ENCODE measurements at places on chromosomes 13 and 19. TPM values are rescaled to one million over a fixed set of nuclear protein-coding genes. Genes with fewer than 3 reads are reported as not detected.

- no peak for DNase-seq
These were observed 4.7 kb upstream of the GNA15 start for GRCh38 chr19:3131168-3131567.

- DNase-seq, result no peak
These were observed 155.6 kb upstream of the IRS2 start for GRCh38 chr13:109941951-109942350.

ZBTB32 gene
- not detected for polyA plus RNA-seq

DNA sequence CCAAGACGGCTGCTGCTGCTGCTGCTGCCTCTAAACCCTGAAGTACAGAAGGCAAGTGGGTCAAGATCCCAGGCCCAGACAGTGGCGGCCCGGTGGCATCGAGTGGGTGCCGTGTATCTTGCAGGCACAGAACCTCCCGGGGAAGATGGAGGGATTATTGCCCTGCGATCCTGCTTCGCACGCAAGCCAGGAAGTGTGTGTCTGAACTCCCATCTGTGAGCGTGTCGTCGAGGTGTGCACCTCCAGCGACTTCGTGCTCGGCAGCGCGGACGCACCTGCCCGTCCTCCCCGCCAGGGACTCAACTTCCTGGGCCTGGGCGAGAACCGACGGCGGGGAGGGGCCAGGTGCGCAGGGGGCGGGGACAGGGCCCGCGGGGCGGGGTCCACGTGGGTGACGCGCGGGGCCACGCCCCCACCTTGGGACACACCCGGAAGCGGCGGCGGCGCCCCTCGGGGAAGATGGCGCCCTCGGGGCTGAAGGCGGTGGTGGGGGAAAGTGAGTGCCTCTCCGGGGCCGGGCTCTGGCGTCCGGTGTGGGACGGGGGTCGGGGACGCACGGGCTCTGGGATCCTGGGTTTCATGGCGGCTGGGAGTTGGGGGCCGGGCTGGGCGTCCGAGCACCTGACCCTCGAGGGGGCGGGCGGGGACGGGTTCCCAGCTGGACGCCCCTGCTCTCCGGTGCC, at the start of gene STXBP2:
Gene STXBP2 (plus strand): TSS at position 420 of the 683 bp plus-strand sequence. CDS start 40 bp downstream, at position 460.
- peak; percentile 34 for DNase-seq

- peak; percentile 74 for DNase-seq
These were observed 1.3 kb downstream of the NECTIN2 start for GRCh38 chr19:44847144-44848035.

DNA sequence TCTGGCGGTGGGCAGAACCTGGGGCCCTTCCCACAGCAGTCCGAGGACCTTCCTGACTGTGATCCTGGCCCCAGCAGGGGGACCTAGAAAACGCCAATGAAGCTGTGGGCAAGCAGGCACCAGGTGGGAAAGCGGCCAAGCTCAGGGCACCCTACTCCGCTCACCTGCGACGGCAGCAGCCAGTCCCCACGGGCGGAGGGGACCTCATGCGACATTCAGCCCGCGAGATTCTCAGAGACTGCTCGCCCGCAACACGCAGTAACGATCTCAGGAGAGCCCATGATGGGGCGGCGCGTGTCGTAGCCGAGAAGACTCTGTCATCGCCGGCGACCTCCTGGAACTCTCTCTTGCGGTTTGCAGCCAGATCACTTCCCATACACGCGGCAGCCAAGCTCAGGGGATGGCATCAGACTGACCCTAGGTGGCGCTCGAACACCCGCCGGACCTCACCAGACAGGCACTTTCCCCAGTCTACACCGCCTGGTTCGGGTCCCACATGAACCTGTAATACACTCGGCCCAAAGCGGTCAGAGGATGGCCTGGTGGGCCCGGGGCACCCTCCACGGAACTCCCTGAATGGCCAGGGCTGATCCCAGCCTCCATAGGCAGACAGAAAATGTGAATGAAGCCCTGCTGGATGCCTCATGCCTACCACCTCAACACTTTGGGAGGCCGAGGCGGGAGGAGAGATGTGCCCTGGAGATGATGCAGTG, 26.5 kb downstream of the MAN2B1 start:
- peak; percentile 69 for DNase-seq

GRCh38 chr13:33366469-33367062, 81.0 kb upstream of the STARD13 start:
- DNase-seq, result no peak

TLE6 gene
- 2.1 TPM for polyA plus RNA-seq

RUBCNL gene
- polyA plus RNA-seq, result not detected

GRCh38 chr13:40502236-40502635, 164.2 kb downstream of the FOXO1 start:
- DNase-seq, result no peak

DNA sequence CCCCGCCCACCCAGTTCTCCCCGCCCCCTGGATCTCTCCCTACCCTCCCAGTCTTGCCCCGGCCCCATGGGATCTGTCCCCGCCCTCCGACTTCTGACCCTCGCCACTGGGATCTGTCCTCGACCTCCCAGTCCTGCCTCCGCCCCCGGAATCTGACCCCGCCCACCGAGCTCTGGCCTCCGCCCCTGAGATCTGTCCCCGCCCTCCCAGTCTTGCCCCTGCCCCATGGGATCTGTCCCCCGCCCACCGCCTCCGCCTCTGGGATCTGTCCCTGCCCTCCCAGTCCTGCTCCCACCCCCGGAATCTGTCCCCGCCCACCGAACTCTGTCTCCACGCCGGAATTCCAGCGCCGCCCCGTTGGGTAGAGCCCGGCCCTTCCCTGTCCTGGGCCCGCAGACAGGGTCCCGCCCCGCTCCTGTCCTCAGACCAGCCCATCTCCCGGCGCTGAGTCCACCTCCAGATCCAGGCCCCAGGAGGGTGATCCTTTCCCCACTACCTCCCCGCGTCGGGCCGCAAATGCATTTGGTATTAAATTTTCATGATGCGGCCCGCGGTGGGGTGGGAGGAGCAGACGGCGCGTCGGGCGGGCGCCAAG, 1.5 kb upstream of the SLC17A7 start:
- DNase-seq, result peak; percentile 83

DNA sequence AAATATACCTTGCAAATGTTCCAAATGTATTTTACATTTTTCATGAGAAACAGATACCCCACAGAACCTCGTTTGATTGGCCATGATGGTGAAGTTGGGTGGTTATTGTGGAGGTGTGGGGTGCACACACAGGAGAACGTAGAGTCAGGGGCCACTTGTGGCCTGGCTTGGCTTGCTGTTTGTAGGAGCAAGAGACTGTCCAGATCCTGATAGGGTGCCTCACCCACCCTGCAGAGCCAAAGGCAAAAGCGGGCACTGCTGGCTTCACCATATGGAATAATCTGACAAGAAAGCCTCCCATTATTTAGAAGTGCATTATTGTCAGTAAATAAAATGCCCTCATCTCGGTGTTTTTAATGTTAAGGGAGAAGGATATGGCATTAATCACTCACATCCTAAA, 330.2 kb downstream of the TEX29 start:
- no peak for DNase-seq

DNA sequence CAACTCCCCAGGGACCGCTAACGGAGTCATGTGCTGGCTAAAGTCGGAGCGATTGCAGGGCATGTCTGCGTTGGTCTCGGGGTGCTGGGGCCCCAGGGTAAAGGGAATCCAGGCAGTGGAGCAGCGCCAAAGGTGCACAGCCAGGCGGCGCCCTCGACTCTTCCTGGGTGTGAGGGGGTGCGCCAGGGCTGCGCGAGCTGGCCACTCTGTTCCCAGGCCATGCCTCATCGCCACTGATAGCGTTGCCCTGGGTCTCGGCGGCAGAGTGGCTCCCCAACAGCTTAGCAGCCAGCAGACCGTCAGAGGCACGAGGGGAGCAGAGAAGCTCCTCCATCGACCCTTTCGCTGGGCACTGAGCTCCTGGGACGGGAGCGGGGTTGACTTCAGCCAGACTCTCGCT, 152.7 kb downstream of the B3GLCT start:
- no peak for DNase-seq

DNA sequence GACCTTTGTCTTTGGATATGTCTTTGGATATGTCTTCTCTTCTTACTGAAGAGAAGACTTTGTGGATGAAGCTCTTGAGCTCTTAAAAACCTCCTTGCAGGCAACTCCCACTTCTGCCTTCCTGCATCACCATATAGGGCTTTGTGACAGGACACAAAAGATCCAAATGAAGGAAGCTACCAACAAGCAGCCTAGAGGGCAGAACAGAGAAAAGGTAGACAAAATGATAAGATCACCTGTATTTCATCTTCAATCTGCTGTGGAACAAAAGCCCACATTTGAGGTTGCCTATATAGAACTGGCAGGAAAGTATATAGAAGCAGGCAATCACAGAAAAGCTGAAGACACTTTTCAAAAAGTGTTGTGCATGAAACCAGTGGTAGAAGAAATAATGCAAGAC, 42.5 kb downstream of the N4BP2L1 start:
- no peak for DNase-seq

EBI3 gene
- 1.8 TPM for polyA plus RNA-seq

DNA sequence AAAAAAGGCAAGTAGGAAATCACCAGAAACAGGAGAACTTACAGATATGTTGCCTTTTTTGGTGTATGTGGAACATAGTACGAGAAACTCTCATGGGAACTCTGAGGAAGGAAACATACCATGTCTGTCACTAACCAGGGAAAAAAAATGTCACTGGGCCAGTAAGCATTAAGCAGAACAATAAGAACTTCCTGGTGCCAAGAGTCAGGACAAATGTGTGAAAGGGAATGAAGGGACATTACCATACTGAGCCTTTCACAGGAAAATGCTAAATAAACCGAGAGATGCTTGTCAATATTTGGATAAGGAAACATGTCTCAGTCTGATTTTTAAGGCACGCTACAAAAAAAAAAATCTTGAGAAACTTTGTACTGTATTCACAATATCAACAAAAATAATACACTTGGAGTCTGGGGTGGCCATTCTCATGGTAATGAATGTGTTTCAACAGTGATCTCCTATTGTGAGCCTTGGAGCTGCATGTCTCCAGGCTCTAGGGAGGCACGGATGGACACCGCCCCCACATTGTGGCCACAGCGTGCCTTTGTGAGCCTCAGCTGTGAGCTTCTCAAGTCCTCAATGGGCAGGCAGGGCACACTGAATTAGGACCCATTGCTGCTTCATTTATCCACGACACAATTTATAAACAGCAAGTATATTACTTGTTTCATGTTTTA, 113.0 kb upstream of the ARGLU1 start:
- peak; percentile 81 for DNase-seq

DNA sequence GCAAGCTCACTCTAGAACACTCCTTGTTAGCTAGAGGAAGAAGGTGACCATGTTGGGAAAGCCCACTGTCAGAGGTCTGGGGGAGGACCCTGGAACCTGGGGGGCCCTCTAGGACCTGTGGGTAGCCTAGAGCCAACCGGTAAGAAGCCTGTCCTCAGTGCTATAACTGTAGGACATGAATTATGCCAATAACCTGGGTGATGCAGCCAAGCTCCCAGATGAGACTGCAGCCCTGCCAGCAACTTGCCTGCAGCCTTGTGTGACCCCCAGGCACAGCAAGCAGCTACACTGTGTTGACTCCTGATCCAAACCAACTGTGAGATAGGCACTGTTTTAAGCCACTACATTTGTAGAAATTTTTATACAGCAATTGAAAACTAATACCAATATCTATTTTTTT, 122.3 kb downstream of the MIPEP start:
- no peak for DNase-seq

DNA sequence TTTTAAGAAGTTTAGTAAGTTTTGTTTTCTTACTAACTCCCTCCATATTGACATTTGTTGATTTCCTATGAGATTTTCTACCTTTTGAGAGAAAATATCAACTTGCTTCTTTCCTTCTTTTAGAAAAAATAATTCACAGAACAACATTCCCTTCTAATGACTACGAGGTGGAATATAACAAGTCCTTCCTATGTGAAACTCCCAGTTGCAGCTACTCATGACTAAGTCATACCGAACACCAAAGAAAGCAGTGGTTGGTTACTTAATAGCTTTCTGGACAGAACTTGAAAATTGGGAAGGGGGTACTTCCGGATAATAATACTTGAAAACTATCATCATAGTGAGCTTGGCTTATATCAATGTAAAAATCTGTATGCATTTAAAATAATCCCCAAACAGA, 144.8 kb downstream of the DACH1 start:
- DNase-seq, result no peak

ECSIT gene
- polyA plus RNA-seq, result 54.0 TPM

EBPL gene
- polyA plus RNA-seq, result 103 TPM

- DNase-seq, result no peak
These were observed 13.5 kb upstream of the QTRT1 start for GRCh38 chr19:10687518-10688288.

CGB5 gene
- polyA plus RNA-seq, result not detected

DNA sequence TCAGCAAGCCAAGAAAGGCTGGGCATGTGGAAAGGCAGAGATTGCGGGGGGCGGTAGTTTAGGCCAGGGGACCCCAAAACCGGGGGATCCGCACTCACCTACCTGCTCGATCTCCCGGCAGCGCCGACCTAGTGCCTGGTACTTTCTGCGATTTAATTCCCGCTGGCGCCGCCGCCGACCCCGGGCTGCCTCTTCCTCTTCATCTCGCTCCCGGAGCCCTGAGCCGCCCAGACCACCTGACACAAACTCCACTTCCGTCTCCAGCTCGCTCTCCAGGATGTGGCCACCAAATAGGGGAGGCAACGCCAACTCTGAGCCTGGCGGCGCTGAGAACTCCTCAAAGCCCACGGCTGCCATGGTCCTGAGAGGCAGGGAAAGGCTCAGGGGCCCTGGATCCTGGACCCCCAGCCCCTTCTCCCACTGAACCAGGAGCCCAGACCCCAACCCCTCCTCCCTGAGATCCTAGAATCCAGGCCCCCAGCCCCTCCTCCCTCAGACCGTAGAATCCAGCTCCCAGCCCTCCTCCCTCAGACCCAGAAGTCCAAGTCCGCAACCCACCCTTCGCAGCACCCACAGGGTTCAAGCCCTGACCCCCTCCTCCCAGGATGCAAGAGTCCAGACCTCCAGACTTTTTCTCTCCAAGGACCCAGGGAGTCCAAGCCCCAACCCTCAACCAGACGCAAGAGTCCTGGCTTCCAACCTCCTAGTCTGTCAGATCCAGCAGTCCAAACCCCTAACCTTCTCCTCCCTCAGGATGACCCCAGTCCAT, 933 bp downstream of the TFPT start:
- peak; percentile 31 for DNase-seq

- DNase-seq, result no peak
These were observed 15.5 kb downstream of the APLP1 start for GRCh38 chr19:35883882-35884281.

DNA sequence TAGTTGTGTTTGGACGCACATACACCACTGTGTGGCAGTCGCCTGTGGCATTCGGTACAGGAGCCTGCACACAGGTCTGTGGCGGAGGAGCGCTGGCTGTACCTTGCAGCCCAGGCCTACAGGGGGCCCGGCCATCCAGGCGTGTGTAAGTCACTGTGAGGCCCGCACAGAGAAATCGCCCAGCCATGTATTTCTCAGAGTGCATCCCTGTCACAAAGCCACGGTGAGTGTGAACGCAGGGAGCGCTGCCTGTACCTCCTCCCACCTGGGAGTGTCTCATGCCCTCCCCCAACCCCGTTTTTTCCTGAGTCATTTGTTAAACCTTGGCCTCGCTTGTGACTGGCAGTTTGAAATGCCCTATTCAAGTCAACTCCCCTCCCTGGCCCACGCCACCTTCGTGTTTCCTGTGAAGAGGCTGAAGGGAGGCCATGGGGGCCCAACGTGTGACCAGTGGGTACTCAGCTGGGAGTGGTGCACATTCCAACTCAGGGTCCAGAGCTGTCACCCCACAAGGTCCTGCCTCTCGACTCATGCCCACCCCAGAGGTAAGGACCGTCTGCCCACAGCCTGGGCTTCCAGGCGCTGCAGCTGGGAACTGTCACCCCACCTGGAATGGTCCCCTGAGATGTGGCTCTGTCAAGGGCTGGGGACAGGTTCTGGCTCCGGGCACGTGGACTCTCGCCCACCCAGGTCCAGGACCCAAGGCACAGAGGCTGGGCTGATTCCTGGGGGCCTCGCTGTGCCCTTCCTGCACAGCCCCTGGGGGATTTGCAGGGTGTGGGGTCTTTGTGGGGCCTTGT, 11.6 kb upstream of the RASA3 start:
- DNase-seq, result no peak

ADAMTSL5 gene
- polyA plus RNA-seq, result 0.07 TPM

Measured in endothelial cell of umbilical vein (primary cell).